ENCODE measurements at places on chromosomes 6 and 20. TPM values are rescaled to one million over a fixed set of nuclear protein-coding genes. Genes with fewer than 3 reads are reported as not detected.

Gene ANKRD66
- total RNA-seq = not detected

Gene SLC2A4RG
- total RNA-seq = 69.9 TPM

Gene HFE
- 3.4 TPM for total RNA-seq

Gene SCUBE3
- 0.12 TPM for total RNA-seq

Gene CRISP2
- total RNA-seq = not detected

GRCh38 chr20:54535033-54535432, 59.6 kb downstream of the DOK5 start:
- H3K36me3 ChIP-seq = peaks cover 2% of the 10 kb centered on the region
- H3K27me3 ChIP-seq = peaks cover 2% of the 10 kb centered on the region
- H3K4me3 ChIP-seq = no peak overlapping the region

GRCh38 chr20:60694763-60695162, 557.3 kb upstream of the CDH4 start:
- DNase-seq = no peak
- H3K27me3 ChIP-seq = no peaks in the 10 kb centered on the region
- H3K27ac ChIP-seq = no peak overlapping the region
- peaks cover 3% of the 10 kb centered on the region for H3K4me1 ChIP-seq
- H3K36me3 ChIP-seq = no peaks in the 10 kb centered on the region
- H3K4me3 ChIP-seq = no peak overlapping the region

DNA sequence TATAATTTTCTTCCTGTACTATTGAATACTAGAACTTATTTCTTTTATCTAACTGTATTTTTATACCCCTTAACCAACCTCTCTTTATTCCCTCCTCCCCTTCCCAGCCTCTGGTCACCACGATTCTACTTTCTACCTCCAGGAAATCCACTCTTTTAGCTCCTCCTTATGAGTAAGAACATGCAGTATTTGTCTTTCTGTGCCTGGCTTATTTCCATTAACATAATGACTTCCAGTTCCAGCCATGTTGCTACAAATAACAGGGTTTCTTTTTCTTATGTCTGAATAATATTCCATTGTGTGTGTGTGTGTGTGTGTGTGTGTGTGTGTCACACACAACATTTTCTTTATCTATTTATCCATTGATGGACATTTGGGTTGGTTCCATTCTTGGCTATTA, 152.3 kb upstream of the OLIG3 start:
- H3K4me1 ChIP-seq = peaks cover 7% of the 10 kb centered on the region
- no peak overlapping the region for H3K27ac ChIP-seq
- peaks cover 13% of the 10 kb centered on the region for H3K27me3 ChIP-seq
- H3K36me3 ChIP-seq = peaks cover 3% of the 10 kb centered on the region
- no peak for DNase-seq
- no peak overlapping the region for H3K4me3 ChIP-seq

DNA sequence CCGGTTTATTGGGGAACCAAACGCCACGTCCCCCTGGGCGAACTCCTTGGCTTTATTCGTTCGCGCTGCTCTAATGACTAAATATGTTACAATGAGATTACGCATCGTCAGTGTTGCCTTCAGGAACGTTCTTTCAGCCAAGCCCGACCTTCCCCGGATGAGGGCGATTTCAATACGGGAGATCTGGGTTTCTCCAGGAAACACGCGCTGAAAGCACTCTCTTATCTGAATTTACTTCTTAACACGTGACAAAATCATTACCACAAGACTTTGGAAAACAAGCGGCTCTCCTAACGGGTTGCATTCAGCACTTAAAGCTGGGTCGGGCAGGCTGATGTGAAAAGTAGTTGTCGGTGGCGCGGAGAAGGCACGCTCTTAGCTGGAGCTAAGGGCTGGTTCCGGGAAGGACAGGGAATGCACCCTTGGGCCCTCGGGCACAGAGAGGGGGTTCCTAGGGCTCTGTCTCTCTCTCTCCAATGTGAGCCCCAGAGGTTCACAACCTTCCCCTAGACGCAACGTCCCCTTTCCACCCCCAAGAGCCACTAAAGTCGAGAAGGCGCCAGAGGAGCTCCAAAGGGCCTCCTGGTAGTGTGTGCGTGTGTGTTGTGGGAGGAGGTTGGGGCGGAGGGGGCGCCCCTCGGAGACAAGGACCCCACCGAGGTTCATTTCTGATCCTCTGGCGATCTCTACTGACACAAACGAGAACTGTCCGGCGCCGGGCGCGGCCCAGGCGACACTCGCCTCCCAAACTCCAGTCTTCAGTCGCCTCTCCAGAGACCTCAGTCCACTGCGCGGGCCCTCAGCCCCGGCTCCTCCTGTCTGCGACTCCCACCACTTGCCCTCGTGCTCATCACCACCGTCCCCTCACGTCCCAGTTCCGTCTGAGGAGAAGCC, 7.1 kb upstream of the NKX2-2 start:
- peak; percentile 22 for DNase-seq
- no peaks in the 10 kb centered on the region for H3K4me1 ChIP-seq
- H3K4me3 ChIP-seq = no peak overlapping the region

GRCh38 chr6:168196385-168196860, 117.4 kb upstream of the FRMD1 start:
- H3K27me3 ChIP-seq = peaks cover 2% of the 10 kb centered on the region
- no peak overlapping the region for H3K4me3 ChIP-seq
- no peak for DNase-seq
- no peak overlapping the region for H3K27ac ChIP-seq
- no peaks in the 10 kb centered on the region for H3K36me3 ChIP-seq

DNA sequence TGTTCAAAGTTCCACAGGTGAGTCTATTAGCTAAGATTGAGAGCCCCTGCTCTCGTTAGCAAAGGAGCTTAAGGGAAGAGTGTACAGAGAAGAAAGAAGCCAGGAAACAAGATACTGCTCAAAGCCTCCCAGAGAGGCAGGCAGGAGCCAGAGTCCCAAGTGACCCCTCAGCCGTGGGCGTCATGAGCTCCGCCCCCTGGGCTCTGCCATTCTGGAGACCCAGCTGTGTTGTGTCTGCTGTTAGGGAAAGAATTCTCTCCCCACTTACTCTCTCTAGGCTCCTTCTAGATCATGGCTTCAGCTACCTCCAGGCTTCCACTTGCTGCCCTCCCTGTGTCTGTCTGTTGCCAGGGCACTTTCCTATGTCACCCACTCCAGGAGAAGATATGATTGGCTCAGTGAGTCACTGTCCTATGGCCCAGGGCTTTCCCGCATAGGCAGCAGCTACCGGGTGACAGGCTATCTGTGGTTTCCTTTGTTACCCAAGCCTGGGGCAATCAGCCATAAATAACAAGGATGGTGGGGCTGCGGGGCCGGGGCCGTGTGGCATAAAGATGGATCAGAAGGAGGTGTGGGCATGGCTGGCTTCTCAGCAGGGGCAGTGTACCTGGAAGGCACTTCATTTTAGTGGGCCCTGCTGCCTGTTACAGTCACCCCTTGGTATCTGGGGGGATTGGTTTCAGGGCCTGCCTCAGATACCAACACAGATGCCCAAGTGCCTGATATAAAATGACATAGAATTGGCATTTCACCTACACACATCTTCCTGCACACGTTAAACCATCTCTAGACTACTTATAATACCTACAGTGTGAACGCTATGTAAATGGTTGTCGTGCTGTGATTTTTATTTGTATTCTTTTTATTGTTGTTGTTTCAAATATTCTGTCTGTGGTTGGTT, 118.9 kb downstream of the ARMC2 start:
- H3K27me3 ChIP-seq = no peaks in the 10 kb centered on the region
- peak; percentile 47 for DNase-seq
- H3K4me3 ChIP-seq = no peak overlapping the region
- peaks cover 23% of the 10 kb centered on the region for H3K4me1 ChIP-seq
- H3K36me3 ChIP-seq = no peaks in the 10 kb centered on the region

GRCh38 chr6:55512904-55513303, 66.1 kb downstream of the HMGCLL1 start:
- H3K4me1 ChIP-seq = no peaks in the 10 kb centered on the region
- no peak overlapping the region for H3K4me3 ChIP-seq
- no peaks in the 10 kb centered on the region for H3K27me3 ChIP-seq
- no peak overlapping the region for H3K27ac ChIP-seq
- no peaks in the 10 kb centered on the region for H3K36me3 ChIP-seq

GRCh38 chr6:112626468-112627082, 279.4 kb downstream of the RFPL4B start:
- no peak for DNase-seq
- H3K36me3 ChIP-seq = no peaks in the 10 kb centered on the region
- no peaks in the 10 kb centered on the region for H3K4me1 ChIP-seq
- H3K27ac ChIP-seq = no peak overlapping the region

GRCh38 chr6:12718015-12718414, 1.4 kb downstream of the PHACTR1 start:
- no peak overlapping the region for H3K27ac ChIP-seq
- DNase-seq = no peak
- no peak overlapping the region for H3K4me3 ChIP-seq
- no peaks in the 10 kb centered on the region for H3K36me3 ChIP-seq
- no peaks in the 10 kb centered on the region for H3K27me3 ChIP-seq
- H3K4me1 ChIP-seq = no peaks in the 10 kb centered on the region

DNA sequence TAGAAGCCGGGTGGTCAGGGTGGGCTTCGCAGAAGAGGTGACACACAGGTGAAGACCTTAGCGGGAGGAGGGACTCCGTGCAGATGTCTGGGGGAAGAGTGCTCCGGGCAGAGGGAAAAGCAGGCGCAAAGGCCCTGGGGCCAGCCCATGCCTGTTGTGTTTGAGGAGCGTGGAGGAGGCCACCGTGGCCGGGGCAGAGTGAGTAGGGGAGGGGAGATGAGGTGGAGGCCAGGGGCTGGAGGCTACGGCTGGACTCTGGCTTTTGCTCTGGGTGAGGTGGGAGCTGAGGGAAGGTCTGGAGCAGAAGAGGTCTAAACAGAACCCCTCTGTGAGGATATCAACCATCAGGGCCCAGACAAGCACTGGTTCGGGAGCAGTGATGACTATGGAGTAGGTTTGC, 244.0 kb downstream of the PREX1 start:
- peaks cover 16% of the 10 kb centered on the region for H3K27me3 ChIP-seq
- no peak overlapping the region for H3K27ac ChIP-seq
- no peaks in the 10 kb centered on the region for H3K36me3 ChIP-seq

DNA sequence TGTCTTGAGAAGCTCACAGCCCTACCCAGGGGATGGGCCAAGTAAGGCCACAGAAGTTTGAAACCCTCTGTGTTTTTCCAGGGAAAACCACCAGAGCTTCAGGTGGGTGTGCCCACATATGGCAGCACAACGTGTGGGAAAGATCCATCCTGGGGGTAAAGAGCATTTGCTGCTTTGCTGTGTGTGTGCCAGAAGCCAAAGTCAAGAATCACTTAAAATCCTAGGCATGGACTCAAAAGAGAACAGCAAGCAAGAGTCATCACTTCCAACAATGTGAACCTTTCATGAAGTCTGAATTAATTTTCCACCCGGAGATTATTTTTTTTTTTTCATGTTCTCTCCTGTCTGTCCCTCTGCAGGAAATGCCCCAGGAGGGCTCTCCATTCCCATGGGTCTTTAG, 308.2 kb upstream of the SGK1 start:
- DNase-seq = no peak
- no peaks in the 10 kb centered on the region for H3K36me3 ChIP-seq
- peaks cover 3% of the 10 kb centered on the region for H3K4me1 ChIP-seq
- no peak overlapping the region for H3K4me3 ChIP-seq

DNA sequence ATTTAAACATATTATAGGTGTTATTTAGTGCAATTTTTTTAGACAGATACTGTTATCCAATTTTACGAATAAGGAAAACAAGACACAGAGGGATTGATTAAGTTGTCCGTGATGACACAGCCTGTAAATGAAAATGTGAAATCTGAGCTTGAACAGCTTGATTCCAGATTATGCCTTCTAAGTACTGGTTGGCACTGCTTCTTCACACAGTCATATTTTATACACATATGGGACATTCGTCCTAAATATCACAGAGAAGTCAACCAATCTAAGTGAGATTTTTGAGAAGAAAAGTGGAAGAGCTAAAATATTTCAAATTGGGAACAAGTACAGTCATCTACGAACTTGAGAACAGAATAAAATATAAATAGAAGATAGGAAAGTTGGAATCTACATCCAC, 756.3 kb downstream of the BCKDHB start:
- DNase-seq = no peak
- H3K27me3 ChIP-seq = no peaks in the 10 kb centered on the region

- H3K4me3 ChIP-seq = no peak within 1 kb of the TSS
- no peaks in the 10 kb centered on the region for H3K27me3 ChIP-seq
- H3K4me1 ChIP-seq = peaks cover 32% of the 10 kb centered on the region
- DNase-seq = peak; percentile 31
These were observed at the start of gene SDCBP2 for GRCh38 chr20:1328680-1329330. Gene SDCBP2 (minus strand): TSS chr20:1329139. CDS start chr20:1320416, 8,723 bp downstream.

- no peak overlapping the region for H3K27ac ChIP-seq
- H3K4me3 ChIP-seq = no peak overlapping the region
- H3K27me3 ChIP-seq = peaks cover 12% of the 10 kb centered on the region
- no peak for DNase-seq
These were observed 10.7 kb upstream of the VEGFA start for GRCh38 chr6:43759136-43759906.

All from activated CD8-positive, alpha-beta memory T cell treated with anti-CD3 and anti-CD28 coated beads, Interleukin-2, amount 10 ng/mL, durations not matched to agents 7 days and 5 days (primary cell).